ENCODE measurements at places on chromosomes 7 and 10.

DNA sequence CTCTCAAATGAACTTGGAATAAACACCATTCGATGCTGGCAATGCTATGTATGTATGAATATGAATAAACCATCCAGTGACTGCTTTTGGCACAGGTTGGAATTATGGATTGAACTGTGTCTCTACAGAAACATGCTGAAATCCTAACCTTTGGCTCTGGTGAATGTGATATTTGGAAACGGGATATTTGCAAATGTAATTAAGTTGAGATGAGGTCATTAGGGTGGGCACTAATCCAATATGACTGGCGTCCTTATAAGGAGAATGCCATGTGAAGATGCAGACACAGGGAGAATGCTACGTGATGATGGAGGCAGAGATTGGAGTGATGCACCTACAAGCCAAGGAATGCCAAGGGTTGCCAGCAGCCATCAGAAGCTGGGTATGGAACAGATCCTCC is 3.4 kb upstream of the ACTR3B start:
- no peak for DNase-seq

GRCh38 chr10:102010961-102011360 is 45.0 kb downstream of the ARMH3 start:
- DNase-seq: no peak

DNA sequence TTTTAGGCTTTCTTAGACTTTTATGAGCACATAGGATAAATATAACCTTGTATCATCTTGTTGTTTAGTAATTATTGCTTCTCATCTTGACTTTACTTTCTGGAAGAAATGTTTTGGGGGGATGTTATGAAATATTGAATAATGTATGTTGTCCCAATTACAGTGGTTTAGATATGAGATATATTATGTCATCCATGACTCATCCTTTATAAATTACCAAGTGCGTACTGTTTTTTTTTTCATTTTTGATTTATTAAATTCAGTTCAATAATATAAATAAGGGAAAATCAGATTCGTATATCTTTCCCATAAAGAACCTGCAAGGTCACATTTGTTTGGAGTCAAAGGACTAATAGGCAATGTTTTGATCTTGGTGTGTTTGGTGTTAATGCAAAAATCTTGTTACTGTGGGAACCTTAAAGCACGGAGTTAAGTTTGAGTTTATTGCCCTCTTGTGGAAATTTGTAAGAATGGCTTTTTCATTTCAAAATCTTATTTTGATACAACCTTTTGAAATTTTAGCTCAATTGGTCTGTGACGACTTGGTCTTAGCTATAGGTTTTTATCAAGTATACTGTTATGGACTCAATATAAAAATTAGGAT is 108.6 kb downstream of the SRI start:
- peak; percentile 69 for DNase-seq

GRCh38 chr7:146660839-146661238 is 544.2 kb downstream of the CNTNAP2 start:
- DNase-seq: no peak

- no peak for DNase-seq
Observed at GRCh38 chr7:139423091-139423490, 60.4 kb downstream of the KLRG2 start.

DNA sequence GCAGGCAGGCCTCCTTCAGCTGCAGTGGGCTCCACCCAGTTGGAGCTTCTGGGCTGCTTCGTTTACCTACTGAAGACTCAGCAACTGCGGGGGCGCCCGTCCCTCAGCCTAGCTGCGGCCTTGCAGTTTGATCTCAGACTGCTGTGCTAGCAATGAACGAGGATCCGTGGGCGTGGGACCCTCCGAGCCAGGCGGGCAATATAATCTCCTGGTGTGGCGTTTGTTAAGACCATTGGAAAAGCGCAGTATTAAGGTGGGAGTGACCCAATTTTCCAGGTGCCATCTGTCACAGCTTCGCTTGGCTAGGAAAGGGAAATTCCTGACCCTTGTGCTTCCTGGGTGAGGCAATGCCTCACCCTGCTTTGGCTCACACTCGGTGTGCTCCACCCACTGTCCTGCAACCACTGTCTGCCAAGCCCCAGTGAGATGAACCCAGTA is 159.2 kb upstream of the FOXP2 start:
- DNase-seq: no peak

DNA sequence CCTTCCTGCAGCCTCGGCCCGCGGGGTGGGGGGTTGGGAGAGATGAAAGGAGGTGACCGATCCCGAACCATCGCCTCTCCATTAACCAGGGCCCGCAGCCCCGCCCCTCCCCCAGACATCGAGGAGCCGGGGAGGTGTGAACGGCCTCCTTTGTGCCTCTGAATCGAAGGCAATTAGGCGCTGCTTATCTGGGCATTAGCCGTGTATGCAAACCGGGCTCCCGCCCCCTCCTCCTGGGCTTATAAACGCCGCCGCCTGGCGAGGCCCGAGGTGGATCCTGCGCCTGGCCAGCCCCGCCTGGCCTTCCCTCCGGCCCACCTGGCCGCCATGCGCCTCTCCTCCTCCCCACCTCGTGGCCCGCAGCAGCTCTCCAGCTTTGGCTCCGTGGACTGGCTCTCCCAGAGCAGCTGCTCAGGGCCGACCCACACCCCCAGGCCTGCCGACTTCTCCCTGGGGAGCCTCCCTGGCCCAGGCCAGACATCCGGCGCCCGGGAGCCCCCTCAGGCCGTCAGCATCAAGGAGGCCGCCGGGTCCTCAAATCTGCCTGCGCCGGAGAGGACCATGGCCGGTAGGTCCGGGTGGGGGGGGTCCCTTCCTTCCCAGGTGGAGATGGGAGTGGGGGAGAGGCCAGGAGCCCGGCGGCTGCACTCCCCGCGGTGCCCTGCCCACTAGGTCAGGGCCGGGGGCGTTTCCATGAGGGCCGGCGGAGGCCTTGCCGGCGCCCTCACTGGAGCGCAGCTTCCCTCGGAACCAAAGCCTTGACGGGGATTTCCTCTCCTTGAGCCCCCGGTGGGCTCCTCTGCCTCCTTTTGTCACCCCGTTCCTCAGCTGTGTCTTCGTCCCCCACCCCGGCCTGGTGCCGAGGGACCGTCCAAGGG is at the start of gene VENTX:
TSS of gene VENTX (plus strand) at position 268 of the 878 bp plus-strand sequence. CDS start at position 328, 60 bp downstream.
- DNase-seq: no peak

- DNase-seq: no peak
Observed at GRCh38 chr10:130550952-130551674, 414.9 kb downstream of the GLRX3 start.

GRCh38 chr10:7161484-7162250 is 249.2 kb downstream of the SFMBT2 start:
- peak; percentile 79 for DNase-seq

DNA sequence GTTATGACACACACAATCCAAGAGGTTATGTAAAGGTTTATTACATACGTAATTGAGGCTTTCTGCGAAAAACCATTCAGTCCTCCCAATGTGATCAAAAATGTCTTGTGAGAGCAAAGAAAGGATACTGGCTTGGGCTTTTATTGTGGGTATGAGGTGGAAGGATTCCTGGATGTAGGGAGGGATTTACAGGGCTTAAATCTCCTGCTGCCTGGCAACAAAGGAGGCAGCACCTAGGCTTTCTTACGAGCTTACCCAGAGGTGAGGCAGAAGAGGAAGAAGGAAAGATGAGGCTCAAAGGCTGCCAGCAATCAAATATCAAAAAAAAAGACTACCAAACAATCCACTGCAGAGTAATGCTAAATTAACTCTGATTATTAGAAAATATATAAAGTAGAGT is 1149.5 kb upstream of the POT1 start:
- DNase-seq: no peak

- DNase-seq: no peak
Observed at GRCh38 chr7:128108641-128109423, 77.6 kb upstream of the LRRC4 start.

GRCh38 chr10:6072215-6072934 is 10.2 kb upstream of the IL2RA start:
- DNase-seq: no peak

DNA sequence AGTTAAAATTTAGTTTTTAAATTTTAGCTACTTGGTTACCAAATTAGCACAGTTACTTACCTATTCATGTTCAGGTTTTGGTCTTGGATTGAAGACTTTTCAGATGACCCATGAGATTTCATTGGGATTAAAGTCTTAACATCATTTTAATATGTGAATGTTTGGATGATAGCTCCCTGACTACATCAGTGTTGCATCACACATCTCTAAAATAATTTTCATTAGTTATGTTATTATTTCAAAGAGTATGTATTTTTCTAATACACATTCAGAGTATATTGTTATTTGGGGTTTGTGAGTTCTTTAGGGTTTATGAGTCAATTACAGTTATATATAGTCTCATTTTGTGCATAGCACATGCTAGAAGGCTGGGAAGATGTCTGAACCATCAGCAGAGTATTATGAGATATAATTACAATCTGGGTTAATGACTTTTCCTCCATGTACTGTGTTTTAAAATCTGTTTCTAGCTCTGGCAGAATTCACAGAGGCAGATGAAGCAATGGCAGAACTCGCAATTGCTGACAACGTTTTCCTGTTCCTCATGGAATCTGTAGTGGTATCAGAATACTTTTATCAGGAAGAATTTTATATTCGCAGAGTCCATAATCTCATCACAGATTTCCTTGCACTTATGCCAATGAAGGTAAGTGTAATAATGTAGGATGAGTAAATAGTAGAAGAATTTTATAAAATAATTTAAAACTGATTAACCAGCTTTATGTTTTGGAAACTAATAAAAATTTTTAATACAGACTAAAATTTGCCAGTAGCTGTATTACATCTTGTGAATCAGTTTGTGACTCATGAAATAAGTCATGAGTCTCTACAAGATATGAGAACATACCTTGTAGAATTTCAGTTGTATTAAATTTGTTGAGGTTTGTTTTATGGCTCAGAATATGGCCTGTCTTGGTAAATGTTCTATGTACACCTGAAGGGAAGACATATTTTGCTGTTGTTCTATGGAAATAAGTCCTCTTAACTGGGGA is 26.9 kb downstream of the NUP205 start:
- peak; percentile 15 for DNase-seq

GRCh38 chr7:88401009-88401623 is 94.4 kb upstream of the STEAP4 start:
- DNase-seq: peak; percentile 3

GRCh38 chr7:102120666-102121195 is 165.9 kb upstream of the SH2B2 start:
- peak; percentile 10 for DNase-seq

- peak; percentile 33 for DNase-seq
Observed at GRCh38 chr10:93061594-93062513, 1.3 kb downstream of the CYP26C1 start.

DNA sequence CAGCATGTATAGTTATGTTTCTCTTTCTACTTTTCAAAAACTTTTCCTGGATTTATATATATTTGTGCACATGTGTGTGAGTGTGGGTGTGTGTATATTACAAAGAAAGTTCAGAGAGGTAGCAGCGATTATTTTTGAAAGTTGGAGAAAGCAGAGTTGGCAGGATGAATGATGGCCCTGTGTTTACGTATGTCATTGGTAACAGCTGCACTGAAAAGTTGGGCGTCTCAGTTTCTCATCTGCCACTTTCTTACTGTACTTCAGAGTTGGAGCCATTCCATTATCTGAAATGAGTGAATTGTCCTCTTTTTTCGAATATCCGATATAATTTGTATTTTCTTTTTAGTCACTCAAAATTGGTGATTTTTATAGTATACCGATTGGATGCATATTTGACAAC is 172.2 kb downstream of the CDK14 start:
- DNase-seq: no peak

- no peak for DNase-seq
Observed at GRCh38 chr10:8688881-8689280, 634.4 kb downstream of the GATA3 start.

Data from fibroblast of pulmonary artery (primary cell).